ENCODE measurements at places on chromosomes 6 and 20. TPM values are rescaled to one million over a fixed set of nuclear protein-coding genes. Genes with fewer than 3 reads are reported as not detected.

OOEP gene
- not detected for total RNA-seq

CLIC5 gene
- not detected for total RNA-seq

ACTR5 gene
- 11.0 TPM for total RNA-seq

LRFN2 gene
- not detected for total RNA-seq

MUCL3 gene
- 0.06 TPM for total RNA-seq

RNF144B gene
- 0.17 TPM for total RNA-seq

BMP5 gene
- not detected for total RNA-seq

RAB23 gene
- 8.3 TPM for total RNA-seq

B3GAT2 gene
- total RNA-seq = 0.03 TPM

C6orf62 gene
- total RNA-seq = 67.5 TPM

TBXT gene
- total RNA-seq = not detected

LINC00237 gene
- not detected for total RNA-seq

VNN1 gene
- total RNA-seq = 0.07 TPM

GPR6 gene
- not detected for total RNA-seq

GPANK1 gene
- total RNA-seq = 12.2 TPM

FABP7 gene
- total RNA-seq = not detected

ZBTB12 gene
- 5.3 TPM for total RNA-seq

ZNF217 gene
- 20.6 TPM for total RNA-seq

PTPRT gene
- not detected for total RNA-seq

PTGIS gene
- total RNA-seq = 0.09 TPM

BPIFB1 gene
- not detected for total RNA-seq

KIF6 gene
- 0.16 TPM for total RNA-seq

IPCEF1 gene
- 0.16 TPM for total RNA-seq

MEI4 gene
- not detected for total RNA-seq

SPATA25 gene
- total RNA-seq = 0.28 TPM

NR2E1 gene
- 0.03 TPM for total RNA-seq

PGK2 gene
- not detected for total RNA-seq

HS3ST5 gene
- not detected for total RNA-seq

KHDRBS2 gene
- not detected for total RNA-seq

FAM83C gene
- total RNA-seq = 0.06 TPM

C6orf15 gene
- not detected for total RNA-seq

PSORS1C2 gene
- not detected for total RNA-seq

KIAA1755 gene
- total RNA-seq = 0.08 TPM

AGPAT4 gene
- 4.8 TPM for total RNA-seq

HINT3 gene
- total RNA-seq = 7.4 TPM

BTNL2 gene
- total RNA-seq = not detected

BPHL gene
- total RNA-seq = 22.9 TPM

FAXC gene
- 6.4 TPM for total RNA-seq

PAQR8 gene
- 1.1 TPM for total RNA-seq

IYD gene
- not detected for total RNA-seq

DOK5 gene
- 0.05 TPM for total RNA-seq

TPBG gene
- 46.2 TPM for total RNA-seq

Data from A549 treated with CORT108297 at 1 μM for 4 hours (cell line).